ENCODE measurements at places on chromosomes 6 and 20. TPM values are rescaled to one million over a fixed set of nuclear protein-coding genes. Genes with fewer than 3 reads are reported as not detected.

The BHLHE23 gene
- polyA plus RNA-seq, result not detected

The MACROD2 gene
- 8.4 TPM for polyA plus RNA-seq

The CYP21A2 gene
- 4.8 TPM for polyA plus RNA-seq

The CLPSL2 gene
- not detected for polyA plus RNA-seq

The SERINC1 gene
- polyA plus RNA-seq, result 165 TPM

The OR2H2 gene
- not detected for polyA plus RNA-seq

The LAMA2 gene
- polyA plus RNA-seq, result 67.6 TPM

The NNAT gene
- 0.30 TPM for polyA plus RNA-seq

GRCh38 chr6:130143709-130144108, 79.0 kb downstream of the SAMD3 start:
- no peaks in the 10 kb centered on the region for H3K4me1 ChIP-seq
- H3K4me3 ChIP-seq, result no peak overlapping the region
- H3K27ac ChIP-seq, result no peak overlapping the region
- no peaks in the 10 kb centered on the region for H3K36me3 ChIP-seq
- DNase-seq, result no peak

- H3K36me3 ChIP-seq, result no peaks in the 10 kb centered on the region
- no peaks in the 10 kb centered on the region for H3K4me1 ChIP-seq
- H3K27me3 ChIP-seq, result no peaks in the 10 kb centered on the region
- no peak for DNase-seq
- no peak overlapping the region for H3K4me3 ChIP-seq
These were observed 33.8 kb upstream of the KIF25 start for GRCh38 chr6:167963589-167964057.

GRCh38 chr20:2836035-2836434, 4.4 kb downstream of the PCED1A start:
- no peak overlapping the region for H3K4me3 ChIP-seq
- no peaks in the 10 kb centered on the region for H3K27me3 ChIP-seq
- DNase-seq, result no peak
- peaks cover 4% of the 10 kb centered on the region for H3K4me1 ChIP-seq
- H3K36me3 ChIP-seq, result no peaks in the 10 kb centered on the region

DNA sequence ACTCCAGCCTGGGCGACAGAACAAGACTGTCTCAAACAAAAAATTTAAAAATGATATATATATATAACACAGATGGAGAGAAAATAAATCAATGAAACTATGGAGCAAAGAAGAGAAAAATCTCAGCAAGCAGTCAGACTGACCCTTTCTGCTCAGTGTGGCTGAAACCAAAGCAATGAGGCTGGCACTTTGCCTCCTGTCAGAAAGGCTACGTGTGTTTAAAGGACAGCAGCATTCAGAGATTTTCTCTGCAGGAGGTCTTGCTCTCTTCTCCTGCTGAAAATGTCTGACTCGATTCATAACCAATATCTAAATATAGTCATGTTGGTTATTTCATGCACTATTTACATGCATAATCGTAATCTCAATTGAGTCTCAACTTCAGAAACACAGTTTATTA, 527.0 kb upstream of the JARID2 start:
- DNase-seq, result no peak
- no peak overlapping the region for H3K27ac ChIP-seq
- no peaks in the 10 kb centered on the region for H3K36me3 ChIP-seq
- H3K4me3 ChIP-seq, result no peak overlapping the region

GRCh38 chr20:2234598-2235191, 61.1 kb upstream of the TGM3 start:
- no peak overlapping the region for H3K27ac ChIP-seq
- no peaks in the 10 kb centered on the region for H3K27me3 ChIP-seq
- H3K4me1 ChIP-seq, result peaks cover 5% of the 10 kb centered on the region
- no peak for DNase-seq
- no peaks in the 10 kb centered on the region for H3K36me3 ChIP-seq

GRCh38 chr6:54810147-54810546, 36.4 kb upstream of the FAM83B start:
- no peak overlapping the region for H3K27ac ChIP-seq
- no peak for DNase-seq
- H3K4me3 ChIP-seq, result no peak overlapping the region
- no peaks in the 10 kb centered on the region for H3K36me3 ChIP-seq
- H3K4me1 ChIP-seq, result no peaks in the 10 kb centered on the region

GRCh38 chr20:57736738-57737347, 27.0 kb upstream of the PMEPA1 start:
- no peaks in the 10 kb centered on the region for H3K36me3 ChIP-seq
- no peak overlapping the region for H3K27ac ChIP-seq
- H3K27me3 ChIP-seq, result no peaks in the 10 kb centered on the region
- H3K4me1 ChIP-seq, result no peaks in the 10 kb centered on the region
- no peak overlapping the region for H3K4me3 ChIP-seq

- H3K4me3 ChIP-seq, result no peak overlapping the region
- no peak overlapping the region for H3K27ac ChIP-seq
- no peaks in the 10 kb centered on the region for H3K36me3 ChIP-seq
- DNase-seq, result peak; percentile 65
- H3K4me1 ChIP-seq, result peaks cover 7% of the 10 kb centered on the region
These were observed 122.8 kb downstream of the ALDH8A1 start for GRCh38 chr6:134826889-134827737.

DNA sequence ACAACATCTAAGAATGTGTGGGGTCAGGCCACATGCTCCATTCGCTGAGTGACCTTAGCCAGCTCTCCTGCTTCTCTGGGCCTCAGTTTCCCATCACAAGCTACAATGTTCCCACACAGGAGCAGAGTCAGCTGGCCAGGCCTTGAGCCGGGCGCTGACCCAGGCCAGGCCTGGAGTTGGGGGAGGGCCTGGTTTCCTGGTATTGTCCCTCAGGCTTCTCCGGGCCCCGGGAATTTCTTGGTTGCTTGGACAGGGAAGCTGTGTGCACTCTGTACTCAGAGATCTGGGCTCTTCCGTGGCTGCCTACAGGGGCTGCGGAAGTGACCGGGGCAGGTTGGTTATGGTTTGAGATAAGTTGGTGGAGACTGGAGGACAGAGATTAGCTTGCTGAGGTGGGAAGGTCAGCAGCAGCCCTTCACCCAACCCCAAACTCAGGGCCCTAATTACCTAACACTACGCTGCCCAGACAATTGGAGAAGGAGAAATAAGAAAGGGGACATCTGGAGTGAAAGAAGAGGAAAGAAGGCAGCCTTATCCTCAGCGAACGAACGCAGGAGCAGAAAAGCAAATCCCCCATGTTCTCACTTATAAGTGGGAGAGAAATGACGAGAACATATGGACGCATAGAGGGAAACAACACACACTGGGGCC, 6.2 kb downstream of the TGM2 start:
- H3K27me3 ChIP-seq, result no peaks in the 10 kb centered on the region
- H3K36me3 ChIP-seq, result no peaks in the 10 kb centered on the region
- no peak overlapping the region for H3K4me3 ChIP-seq

- no peak overlapping the region for H3K27ac ChIP-seq
- no peaks in the 10 kb centered on the region for H3K27me3 ChIP-seq
- no peaks in the 10 kb centered on the region for H3K36me3 ChIP-seq
These were observed 629.1 kb upstream of the IMPG1 start for GRCh38 chr6:76701610-76702009.

- H3K36me3 ChIP-seq, result no peaks in the 10 kb centered on the region
- H3K4me1 ChIP-seq, result no peaks in the 10 kb centered on the region
- H3K27ac ChIP-seq, result no peak overlapping the region
- no peaks in the 10 kb centered on the region for H3K27me3 ChIP-seq
- no peak overlapping the region for H3K4me3 ChIP-seq
These were observed 23.5 kb downstream of the USP49 start for GRCh38 chr6:41871691-41872090.

DNA sequence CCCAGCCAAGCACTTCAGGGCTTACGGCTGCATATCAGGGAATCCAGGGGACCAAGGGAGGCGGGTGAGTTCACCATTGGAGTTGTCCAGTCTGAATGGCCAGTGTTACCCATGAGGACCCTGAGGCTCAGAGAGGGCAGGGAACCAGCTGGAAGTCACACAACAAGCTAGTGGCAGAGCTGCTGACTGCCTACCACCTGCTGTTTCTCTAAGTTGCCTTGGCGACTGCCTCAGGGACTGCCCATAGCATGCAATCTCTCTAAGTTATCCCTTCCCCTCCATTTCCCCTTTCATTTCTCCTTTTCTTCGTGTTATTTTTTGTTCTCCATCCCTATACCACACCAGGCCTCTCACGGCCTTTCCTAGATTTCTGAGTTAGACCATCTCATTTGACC, 71.8 kb upstream of the SIRPA start:
- no peaks in the 10 kb centered on the region for H3K27me3 ChIP-seq
- DNase-seq, result no peak
- H3K27ac ChIP-seq, result no peak overlapping the region
- no peak overlapping the region for H3K4me3 ChIP-seq
- no peaks in the 10 kb centered on the region for H3K36me3 ChIP-seq

DNA sequence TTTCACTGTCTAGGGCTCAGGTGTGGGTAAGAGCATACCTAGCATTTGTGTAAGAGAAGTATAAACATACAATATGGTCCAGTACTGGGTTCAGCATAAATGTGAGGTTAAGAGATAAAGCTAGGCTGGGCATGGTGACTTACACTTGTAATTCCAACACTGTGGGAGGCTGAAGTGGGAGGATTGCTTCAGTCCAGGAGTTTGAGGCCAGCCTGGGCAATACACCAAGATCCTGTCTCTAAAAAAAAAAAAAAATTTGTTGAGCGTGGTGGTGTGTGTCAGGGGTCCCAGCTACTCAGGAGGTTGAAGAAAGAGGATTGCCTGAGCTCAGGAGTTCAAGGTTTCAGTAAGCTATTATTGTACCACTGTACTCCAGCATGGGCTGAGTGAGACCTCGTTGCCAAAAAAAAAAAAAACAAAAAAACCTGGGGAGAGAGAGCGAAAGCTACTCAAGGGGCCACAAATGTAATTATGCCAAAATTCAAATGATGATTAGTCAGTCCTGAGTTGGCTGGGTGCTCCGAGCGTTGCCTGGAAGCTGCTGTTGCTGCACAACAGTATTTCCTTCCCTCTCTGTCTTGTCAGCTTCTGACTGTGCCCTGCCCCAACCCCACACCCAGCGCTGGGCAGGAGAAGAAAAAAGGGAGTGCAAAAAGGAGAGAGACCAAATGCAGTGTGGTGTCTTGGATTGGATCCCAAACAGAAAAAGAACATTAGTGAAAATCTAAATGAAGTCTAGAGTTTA, 24.0 kb downstream of the CMTR1 start:
- DNase-seq, result peak; percentile 37
- H3K27me3 ChIP-seq, result no peaks in the 10 kb centered on the region
- H3K4me3 ChIP-seq, result no peak overlapping the region
- peaks cover 2% of the 10 kb centered on the region for H3K4me1 ChIP-seq
- no peak overlapping the region for H3K27ac ChIP-seq

GRCh38 chr6:139625998-139626975, 251.8 kb upstream of the CITED2 start:
- no peak for DNase-seq
- H3K36me3 ChIP-seq, result no peaks in the 10 kb centered on the region
- H3K4me3 ChIP-seq, result no peak overlapping the region
- H3K27me3 ChIP-seq, result no peaks in the 10 kb centered on the region
- no peaks in the 10 kb centered on the region for H3K4me1 ChIP-seq

DNA sequence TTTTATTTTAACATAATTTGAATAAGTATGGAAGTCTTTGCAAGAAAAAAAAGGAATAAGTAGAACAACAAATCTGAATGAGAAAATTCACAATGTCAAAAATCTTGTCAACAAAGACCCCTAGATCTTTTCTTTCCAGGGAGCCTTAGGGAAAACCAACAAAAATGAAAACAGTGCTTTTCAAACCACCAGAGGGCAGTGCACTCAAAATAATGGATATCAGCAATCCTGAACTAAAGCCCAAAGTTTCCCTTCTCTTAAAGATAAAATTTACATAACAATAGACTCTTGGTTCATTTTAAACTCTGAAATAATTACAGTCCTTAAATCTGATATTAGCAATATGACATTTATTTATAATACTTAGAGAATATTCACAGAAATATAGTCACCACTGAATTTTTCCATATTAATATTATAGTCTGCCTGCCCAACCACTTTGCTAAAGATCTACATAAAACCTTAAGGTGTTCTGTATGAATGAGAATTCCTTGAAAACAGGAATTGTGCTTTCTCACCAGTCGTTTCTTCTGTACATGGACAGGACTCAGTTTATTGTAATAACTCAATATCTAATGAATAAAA, 105.3 kb upstream of the BMP5 start:
- H3K27ac ChIP-seq, result no peak overlapping the region
- no peaks in the 10 kb centered on the region for H3K4me1 ChIP-seq
- H3K4me3 ChIP-seq, result no peak overlapping the region
- no peaks in the 10 kb centered on the region for H3K27me3 ChIP-seq

Data from ovary (tissue), 10 donors.